Erythroblast (primary cell): ENCODE measurements at places on chromosomes 7 and 10.

DNA sequence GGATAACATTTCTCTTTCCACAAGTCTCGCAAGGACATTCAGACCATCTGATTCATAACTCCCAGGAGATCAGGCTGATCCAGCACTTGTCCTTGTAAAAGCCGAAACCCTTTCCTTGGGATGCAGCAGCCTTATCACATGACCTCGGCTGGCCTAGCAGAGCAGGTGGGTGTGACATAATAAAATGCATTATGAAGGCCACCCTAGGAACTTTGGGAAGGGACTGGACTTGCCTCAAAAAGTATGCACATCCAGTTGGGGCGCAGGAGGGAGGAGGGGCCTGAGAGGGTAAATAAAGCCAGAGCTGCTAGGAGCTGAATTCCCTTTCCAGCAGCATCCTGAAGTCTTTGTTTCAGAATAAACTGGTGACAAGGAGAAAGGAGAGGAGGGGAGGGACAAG lies 260.8 kb downstream of the SNX13 start:
- no peak for DNase-seq

DNA sequence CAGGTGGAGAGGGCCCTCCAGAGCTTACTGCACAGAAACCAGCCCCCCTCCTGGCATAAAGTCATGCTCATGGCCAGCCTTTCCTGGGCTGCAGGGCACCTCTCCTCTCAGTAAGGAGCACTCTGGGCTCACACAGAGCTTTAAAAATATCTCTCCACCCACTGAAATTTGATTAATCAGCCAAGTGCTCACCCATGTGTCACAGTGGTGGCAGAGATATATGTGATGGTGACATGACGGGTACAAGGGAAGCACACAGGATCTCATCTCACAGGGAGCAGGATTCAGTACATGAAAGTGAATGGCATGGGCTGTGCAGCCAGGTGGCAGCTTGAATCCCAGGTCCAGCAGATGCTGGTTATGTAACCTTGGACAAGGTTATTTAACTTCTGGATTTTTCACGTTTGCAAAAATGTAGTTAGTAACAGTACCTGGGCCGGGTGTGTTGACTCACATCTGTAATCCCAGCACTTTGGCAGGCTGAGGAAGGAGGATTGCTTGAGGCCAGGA lies 144.8 kb downstream of the CALN1 start:
- DNase-seq, result no peak

DNA sequence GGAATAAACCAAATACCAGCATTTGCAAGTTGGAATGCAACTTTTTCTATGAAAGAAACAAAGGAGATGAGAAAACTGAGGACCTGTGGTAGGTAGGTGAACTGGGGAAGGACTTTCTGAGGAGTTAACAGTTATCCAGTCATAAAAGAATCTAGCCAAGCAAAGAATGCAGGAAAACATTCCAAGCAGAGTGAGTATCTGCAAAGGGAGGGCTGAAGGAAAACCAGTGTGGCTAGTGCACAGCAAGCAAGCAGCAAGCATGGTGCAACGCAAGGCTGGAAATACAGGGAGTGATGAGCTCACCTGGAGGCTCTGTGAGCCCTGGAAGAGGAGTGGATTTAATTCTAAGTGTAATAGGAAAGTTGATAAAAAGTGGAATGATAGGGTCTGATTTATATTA lies 44.0 kb downstream of the RTKN2 start:
- no peak for DNase-seq

GRCh38 chr7:2607122-2607922 lies 24.5 kb upstream of the TTYH3 start:
- no peak for DNase-seq
